Peyer's patch (tissue), 4 donors: ENCODE measurements at places on chromosomes 11 and 22.

DNA sequence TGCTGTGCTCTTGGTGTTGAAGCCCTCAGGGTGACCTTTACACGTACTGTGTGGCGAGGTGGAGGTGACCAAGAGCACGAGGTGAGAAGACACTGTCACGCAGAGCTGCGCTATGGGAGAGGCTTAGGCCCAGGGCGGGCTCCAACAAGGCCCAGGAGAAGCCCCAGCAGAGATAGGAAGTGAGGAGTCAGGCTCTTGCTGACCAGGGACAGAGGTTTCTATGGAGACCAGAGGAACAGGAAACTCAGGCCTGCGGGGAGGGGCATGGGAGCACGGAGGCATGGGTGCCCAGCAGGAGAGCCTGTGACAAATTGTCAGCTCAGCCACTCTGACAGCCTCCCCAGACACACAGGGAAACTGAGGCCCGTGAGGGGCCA, 15.8 kb downstream of the DGKZ start:
- no peak for DNase-seq
- H3K27ac ChIP-seq, result peak overlapping the region; percentile 67
- no peaks in the 10 kb centered on the region for H3K36me3 ChIP-seq
- no peaks in the 10 kb centered on the region for H3K27me3 ChIP-seq

- H3K27me3 ChIP-seq, result no peaks in the 10 kb centered on the region
- no peak overlapping the region for H3K27ac ChIP-seq
- H3K4me1 ChIP-seq, result no peaks in the 10 kb centered on the region
- H3K36me3 ChIP-seq, result no peaks in the 10 kb centered on the region
- no peak overlapping the region for H3K4me3 ChIP-seq
Observed at GRCh38 chr11:126862664-126863243, 137.8 kb downstream of the KIRREL3 start.

GRCh38 chr22:48849219-48849912, 978.3 kb downstream of the BRD1 start:
- no peak for DNase-seq
- H3K36me3 ChIP-seq, result no peaks in the 10 kb centered on the region
- H3K27ac ChIP-seq, result no peak overlapping the region
- no peaks in the 10 kb centered on the region for H3K27me3 ChIP-seq

DNA sequence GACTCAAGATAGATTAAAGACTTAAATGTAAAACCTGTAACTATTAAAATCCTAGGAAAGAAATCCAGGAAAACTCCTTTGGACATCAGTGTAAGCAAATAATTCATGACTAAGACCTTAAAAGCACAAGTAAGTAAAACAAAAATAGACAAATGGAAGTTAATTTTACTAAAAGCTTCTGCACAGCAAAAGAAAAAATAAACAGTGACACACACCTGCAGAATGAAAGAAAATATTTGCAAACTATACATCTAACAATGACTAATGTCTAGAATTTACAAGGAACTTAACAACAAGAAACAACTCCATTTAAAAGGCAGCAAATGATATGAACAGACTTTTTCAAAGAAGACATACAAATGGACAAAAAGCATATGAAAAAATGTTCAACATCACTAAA, 359.1 kb downstream of the LUZP2 start:
- no peak for DNase-seq
- H3K27me3 ChIP-seq, result no peaks in the 10 kb centered on the region
- no peaks in the 10 kb centered on the region for H3K36me3 ChIP-seq

GRCh38 chr11:27573024-27573423, 66.5 kb upstream of the LIN7C start:
- H3K27me3 ChIP-seq, result no peaks in the 10 kb centered on the region
- no peak overlapping the region for H3K27ac ChIP-seq
